Activated CD4-positive, alpha-beta T cell treated with anti-CD3 and anti-CD28 coated beads, Interleukin-2, Interleukin-4, amounts not matched to agents 100 ng/mL and 50 ng/mL, durations not matched to agents 16 hours and 8 hours (primary cell): ENCODE measurements at places on chromosomes 11 and 22.

DNA sequence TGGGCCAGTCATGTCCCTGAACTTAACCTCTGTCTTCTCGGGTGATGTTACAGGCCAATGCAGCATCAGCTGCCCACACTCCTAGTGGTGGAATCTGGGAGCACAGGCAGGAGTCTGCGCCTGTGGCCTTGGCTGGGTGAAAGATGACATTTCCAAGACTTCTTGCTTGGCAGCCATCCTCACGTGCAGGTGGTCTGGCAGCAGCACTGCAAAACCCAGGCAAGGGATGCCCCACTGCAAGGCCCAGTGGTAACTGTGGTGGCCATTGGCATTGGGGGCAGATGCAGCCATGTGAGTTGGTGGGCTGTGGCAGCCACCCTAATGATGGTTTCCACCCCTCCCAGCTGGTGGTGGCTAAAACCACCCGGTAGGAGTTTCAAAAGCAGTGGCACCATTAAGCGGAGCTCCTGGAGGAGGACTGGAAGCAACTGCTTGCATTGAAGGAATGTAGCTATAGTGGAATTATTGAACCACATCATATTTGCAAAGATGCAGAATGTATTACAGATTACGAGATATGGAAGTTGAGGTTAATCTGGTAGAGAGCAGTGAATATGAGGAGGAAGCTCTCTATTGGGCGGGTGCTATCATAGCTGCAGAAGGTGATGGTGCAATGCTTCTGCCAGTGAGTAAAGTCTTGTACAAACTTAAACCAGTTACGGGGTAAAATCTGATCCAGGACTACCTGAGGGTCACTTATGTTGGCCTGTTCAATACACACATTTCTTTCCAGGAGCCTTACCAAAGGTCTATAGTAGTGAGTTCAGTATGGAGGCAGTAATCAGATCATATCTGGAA is 120.7 kb upstream of the TOP3B start:
- peak; percentile 35 for DNase-seq

- no peak for DNase-seq
Measured at GRCh38 chr11:61357233-61357893, 4.3 kb downstream of the CYB561A3 start.

- DNase-seq, result no peak
Measured at GRCh38 chr11:23317816-23318215, 457.5 kb upstream of the CCDC179 start.

- DNase-seq, result no peak
Measured at GRCh38 chr11:11584937-11585336, 36.9 kb downstream of the GALNT18 start.

- DNase-seq, result no peak
Measured at GRCh38 chr11:129733384-129733783, 82.3 kb upstream of the TMEM45B start.

DNA sequence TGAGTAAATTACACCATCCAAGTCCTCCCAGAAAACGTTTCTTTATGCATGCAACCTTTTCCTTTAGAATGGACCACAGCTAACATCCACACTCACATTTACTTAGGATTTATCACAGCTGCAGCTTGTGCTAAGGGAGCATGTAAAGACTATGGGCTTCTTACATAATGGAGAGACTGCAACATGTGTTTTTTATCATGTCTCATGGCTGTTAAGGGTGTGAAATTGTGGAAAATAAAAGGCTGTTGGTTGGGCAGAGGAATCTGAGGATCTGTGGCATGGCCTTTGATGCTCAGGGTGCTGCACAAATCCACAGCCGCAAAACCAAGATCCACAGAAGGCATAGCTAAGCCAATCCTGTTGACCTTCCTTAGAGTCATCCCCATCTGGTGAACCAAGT is 112.0 kb upstream of the MTNR1B start:
- no peak for DNase-seq

DNA sequence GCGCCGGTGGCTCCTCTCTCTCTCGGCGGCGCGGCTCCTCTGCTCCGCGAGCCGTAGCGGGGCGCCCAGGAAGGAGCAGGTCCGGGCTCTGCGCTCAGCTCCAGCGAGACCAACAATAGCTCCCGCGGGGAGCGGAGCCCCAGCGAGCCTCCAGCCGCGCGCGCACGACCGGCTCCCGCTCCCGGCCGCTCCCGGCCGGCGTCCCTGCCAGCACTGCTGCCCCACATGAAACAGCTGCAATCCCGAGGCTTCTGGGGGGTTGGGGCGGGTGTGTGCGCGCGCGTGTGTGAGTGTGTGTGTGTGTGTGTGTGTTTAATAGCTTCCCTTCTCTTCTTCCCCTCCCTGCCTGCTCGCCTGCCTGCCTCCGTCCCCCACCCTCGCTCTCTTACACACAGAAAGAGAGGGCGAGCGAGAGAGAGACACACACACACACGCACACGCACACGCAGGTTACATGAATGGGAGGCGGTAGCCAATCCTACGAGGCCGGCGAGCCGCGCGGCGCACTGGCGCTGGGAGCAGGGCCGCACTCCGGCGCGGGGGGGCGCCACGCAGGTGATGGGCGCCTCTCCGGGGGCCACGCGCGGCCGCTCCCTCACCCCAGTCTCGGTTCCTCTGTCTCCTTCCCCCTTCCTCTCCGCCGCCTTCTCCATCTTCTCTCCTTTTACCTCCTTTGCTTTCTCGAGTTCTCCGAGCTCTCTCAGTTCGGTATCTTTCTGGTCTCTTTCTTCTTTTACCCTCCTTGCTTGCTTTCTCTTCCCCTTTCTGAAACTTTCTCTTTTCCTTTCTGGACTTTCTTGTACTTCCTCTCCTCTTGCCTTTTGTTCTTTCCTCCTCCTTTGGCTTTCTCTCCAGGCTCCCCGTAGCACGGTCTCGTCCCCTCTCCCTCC is at the start of gene TENM4:
Gene TENM4 (minus strand): TSS at position 460 of the 890 bp plus-strand sequence. CDS start 371,086 bp downstream, outside the sequence.
- no peak for DNase-seq
